ENCODE measurements at places on chromosomes 6 and 20. TPM values are rescaled to one million over a fixed set of nuclear protein-coding genes. Genes with fewer than 3 reads are reported as not detected.

GABRR1 gene
- not detected for total RNA-seq

- no peak for DNase-seq
Measured at GRCh38 chr6:156774863-156775405, 2.2 kb upstream of the ARID1B start.

DNA sequence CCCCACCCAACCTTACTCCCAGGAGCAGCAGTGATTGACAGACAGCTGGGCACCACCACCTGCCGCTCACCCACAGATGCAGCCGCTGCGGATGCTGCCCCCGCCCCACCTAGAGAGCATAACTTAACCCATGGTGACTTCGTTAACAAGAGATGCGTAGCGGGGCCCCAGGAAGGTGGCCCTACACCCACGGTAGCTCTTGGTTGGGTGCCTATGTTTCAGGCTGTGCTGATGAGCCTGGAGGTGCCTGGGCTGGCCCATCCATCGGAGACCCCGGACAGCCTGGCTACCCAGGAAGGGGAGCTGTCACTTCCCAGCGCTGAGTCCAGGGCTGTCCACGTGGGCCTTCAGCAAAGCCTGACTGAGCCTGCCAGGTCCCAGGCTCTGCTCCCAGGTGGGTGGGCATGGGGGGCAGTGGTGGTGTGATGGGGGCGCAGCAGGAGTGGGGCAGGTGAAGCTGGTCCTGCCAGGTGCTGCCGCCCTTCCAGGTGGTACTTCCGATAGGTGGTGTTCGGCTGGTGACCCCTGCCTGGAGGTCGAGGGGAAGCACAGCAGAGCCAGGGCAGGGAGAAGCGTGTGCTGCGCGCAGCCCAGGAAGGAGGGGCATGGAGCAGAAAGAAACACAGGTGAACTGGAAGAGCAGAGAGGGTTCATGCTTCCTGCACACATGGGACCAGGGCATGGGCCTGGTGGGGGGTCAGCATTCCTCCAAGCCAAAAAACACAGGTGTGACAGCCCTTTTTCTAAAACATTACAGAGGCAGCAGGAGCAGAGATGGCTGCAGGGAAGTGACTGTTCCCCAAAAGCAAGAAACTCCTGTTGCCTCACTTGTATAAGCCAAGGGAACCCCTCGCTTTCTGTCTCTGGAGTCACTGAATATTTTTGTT, 56.9 kb downstream of the SYNJ2 start:
- no peak for DNase-seq

DNA sequence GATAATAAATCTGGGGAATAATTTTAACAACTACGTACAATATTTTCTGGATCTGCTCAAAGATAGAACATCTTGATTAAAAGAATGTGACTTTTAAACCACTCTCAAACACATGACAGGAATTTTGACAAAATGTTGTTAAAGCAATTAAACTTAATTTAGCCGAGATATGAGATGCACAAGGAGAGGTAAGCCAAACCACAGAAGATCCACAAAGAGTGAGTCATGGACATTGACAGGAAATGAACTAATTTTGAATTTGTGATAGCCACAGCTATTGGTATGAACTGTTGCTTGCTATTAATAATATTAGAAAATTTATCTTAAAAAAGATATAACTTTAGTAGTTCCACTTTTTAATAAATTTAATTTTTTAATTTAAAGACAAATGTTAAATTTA, 27.8 kb upstream of the VGLL2 start:
- no peak for DNase-seq

DNA sequence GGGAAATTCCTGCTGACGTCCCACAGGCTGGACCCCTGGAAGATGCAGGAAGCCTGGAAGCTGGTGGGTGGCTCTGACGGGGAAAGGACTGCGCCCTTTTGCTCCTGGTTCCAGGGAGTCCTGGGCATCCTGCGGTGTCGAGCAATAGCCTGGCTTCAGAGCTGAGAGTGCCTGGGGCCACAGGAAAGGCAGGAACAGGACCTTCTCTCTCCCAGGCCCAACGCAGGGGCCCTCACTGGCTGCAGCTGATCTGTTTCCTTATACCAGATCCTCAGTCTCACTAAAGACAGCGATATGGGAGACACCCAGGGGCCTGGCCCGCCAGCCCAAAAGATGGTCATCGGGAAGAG, 1.4 kb downstream of the B3GALT4 start:
- DNase-seq = no peak

DNA sequence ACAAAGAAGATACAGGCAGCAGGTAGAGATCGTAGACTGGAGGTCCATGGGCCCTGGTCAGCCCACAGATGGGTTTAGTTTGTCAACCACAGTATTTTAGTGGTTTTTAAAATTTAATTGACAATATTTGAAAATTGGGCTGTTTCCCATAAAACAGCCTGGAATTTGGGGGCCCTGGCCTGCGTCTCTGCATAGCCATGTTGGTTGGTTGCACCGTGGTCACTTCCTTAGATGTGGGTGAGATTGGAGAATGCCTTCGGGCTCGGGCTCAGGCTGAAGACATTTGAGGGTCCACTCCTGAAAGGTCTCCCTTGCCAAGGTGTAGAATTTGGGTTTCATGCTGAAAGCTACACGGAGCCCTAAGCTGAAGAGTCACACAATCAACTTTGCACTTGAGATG, 7.7 kb downstream of the DUSP22 start:
- DNase-seq = no peak

DNA sequence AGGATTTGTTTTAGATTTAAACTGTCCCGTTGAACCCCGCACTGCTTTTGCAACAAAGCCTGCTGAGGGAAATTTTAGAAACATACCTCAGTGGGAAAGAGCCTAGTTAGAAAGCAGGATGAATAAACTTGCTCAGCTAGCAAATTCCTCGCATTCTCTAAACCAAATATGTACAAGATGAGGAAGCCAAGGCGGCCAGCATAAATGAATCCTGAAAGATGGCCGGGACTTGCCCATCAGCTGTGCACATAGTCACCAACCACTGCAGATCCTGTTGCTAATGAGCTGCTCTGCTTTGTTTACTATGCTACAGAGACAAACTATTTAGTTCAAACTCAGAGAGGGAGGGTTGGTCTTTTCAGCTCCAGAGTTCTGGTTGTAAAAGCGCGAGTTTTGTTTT, 49.0 kb downstream of the TMEM170B start:
- DNase-seq = no peak

ERVFRD-1 gene
- 0.18 TPM for total RNA-seq

- DNase-seq = no peak
Measured at GRCh38 chr20:1879934-1880333, 15.3 kb upstream of the SIRPA start.

- peak; percentile 85 for DNase-seq
Measured at GRCh38 chr6:41536795-41537758, 9.1 kb upstream of the FOXP4 start.

MYT1 gene
- total RNA-seq = 0.18 TPM

- no peak for DNase-seq
Measured at GRCh38 chr6:104162036-104162669, 697.6 kb downstream of the HACE1 start.

GRCh38 chr6:91653895-91654294, 1067.0 kb upstream of the MAP3K7 start:
- DNase-seq = no peak

- no peak for DNase-seq
Measured at GRCh38 chr6:5138995-5139827, 54.1 kb downstream of the PPP1R3G start.

DNA sequence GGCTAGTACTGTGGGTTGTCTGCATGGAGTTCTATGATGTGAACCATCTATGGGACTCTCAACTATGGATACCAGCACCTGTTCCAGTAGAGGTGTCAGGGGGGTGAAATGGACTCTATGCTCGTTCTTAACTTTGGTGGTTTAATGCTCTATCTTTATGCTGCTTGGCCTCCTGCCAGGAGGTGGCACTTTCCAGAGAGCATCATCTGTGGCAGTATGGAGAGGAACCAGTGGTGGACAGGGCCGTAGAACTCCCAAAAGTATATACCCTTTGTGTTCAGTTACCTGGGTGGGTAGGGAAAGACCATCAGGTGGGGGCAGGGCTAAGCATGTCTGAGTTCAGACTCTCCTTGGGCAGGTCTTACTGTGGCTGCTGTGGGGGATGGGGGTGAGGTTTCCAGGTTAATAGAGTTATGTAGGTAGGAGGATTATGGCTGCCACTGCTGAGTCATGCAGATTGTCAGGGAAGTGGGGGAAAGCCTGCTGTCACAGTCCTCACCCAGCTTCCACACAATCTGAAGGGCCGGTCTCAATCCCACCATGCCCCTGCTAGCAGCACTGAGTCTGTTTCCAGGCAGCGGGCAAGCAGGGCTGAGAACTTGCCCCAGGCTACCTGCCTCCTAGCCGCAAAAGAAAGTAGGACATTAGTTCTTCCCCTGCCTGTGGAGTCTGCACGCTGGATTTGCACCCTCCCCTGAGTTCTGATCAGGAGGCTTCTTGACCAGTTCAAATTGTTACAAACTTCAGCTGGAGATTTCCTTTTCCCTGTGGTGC, 284.0 kb downstream of the KCNQ5 start:
- DNase-seq = no peak

- no peak for DNase-seq
Measured at GRCh38 chr6:21908161-21908848, 314.8 kb downstream of the SOX4 start.

ELOVL2 gene
- 0.31 TPM for total RNA-seq

GRCh38 chr6:33088931-33089620, 13.3 kb downstream of the HLA-DPB1 start:
- DNase-seq = no peak

- DNase-seq = no peak
Measured at GRCh38 chr6:91678679-91679446, 1092.0 kb upstream of the MAP3K7 start.

DNA sequence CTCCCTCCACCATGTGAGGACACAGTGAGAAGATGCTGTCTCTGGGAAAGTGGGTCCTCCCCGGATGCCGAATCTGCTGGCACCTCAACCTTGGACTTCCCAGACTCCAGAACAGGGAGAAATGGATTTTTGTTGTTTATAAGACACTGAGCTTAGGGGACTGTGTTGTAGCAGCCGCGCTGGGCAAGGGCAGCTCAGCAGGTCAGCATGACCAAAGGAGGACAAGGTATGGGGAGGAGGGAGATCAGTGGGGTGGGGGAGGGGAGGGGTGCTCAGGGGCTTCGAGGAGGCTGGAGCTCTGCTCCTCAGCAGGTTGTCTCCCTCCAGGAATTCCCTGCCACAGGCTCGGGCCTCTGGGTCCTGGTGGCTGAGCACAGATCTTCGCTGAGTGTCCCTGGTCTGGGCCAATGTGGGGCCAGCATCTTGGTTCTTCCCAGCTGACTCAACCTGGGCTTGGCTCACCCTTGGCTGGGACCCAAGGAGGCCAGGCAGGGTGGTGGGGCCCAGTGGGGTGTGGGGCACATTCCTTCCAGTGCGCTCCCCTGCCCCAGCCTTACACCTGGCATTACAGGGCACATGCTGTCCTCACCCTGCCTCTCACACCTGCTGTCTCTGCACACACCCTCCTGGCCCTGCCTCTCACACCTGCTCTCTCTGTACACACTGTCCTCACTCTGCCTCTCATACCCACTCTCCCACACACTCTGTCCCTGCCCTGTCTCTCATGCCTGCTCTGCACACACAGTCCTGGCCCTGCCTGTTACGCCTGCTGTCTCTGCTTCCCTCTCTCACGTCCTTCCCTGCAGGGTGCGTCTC, 107.3 kb downstream of the SYCP2 start:
- peak; percentile 57 for DNase-seq
